ENCODE measurements at places on chromosomes 4 and X.

DNA sequence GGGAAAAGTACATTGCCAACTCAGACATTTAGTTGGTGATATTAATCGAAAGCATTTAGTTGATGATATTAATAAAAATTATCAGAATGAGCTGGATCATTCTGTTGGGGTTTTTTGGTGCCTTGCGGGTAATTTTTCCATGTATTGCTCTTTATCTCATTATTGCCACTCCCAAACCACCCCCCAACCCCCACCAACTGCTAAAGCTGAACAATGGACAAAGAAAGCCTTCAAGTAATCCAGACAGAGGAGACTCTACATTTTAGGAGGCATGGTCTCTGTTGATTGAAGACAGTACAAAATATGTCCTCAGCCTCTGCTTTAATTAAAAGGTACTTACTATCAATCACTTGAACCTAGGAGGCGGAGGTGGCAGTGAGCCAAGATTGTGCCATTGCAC is 22.5 kb downstream of the PDK3 start:
- no peak overlapping the region for H3K27ac ChIP-seq
- no peaks in the 10 kb centered on the region for H3K36me3 ChIP-seq
- H3K27me3 ChIP-seq = peaks cover 5% of the 10 kb centered on the region
- H3K4me3 ChIP-seq = no peak overlapping the region
- H3K4me1 ChIP-seq = no peaks in the 10 kb centered on the region

GRCh38 chrX:111661241-111661640 is 19.7 kb upstream of the ALG13 start:
- no peaks in the 10 kb centered on the region for H3K4me1 ChIP-seq
- DNase-seq = no peak
- H3K27me3 ChIP-seq = no peaks in the 10 kb centered on the region
- H3K27ac ChIP-seq = no peak overlapping the region
- H3K4me3 ChIP-seq = no peak overlapping the region

DNA sequence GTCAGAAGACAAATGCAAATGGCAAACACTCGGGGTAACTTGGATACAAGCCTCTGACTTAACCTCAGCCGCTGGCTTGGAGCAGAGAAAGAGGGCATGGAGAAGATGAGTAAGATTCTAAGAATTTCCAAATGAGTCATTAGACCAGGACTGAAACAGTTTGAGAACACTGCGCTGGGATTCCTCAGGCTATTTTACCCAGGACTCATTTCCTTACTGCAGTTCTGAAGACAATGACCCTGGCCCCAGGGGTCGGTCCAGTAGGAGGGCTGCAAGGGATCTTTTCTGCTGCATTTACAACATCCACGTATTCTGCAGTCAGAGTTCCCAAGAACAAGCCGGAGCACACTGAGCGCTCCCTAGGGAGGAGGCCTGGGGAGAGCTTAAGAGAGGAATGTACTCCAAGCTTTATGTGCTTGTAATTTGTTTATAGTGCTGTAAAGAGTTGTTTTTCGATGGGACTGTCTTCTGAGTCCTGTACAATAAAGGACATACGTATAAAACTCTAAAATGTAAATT is 27.3 kb upstream of the SORBS2 start:
- DNase-seq = no peak
- no peaks in the 10 kb centered on the region for H3K4me1 ChIP-seq
- H3K36me3 ChIP-seq = no peaks in the 10 kb centered on the region
- no peak overlapping the region for H3K27ac ChIP-seq

DNA sequence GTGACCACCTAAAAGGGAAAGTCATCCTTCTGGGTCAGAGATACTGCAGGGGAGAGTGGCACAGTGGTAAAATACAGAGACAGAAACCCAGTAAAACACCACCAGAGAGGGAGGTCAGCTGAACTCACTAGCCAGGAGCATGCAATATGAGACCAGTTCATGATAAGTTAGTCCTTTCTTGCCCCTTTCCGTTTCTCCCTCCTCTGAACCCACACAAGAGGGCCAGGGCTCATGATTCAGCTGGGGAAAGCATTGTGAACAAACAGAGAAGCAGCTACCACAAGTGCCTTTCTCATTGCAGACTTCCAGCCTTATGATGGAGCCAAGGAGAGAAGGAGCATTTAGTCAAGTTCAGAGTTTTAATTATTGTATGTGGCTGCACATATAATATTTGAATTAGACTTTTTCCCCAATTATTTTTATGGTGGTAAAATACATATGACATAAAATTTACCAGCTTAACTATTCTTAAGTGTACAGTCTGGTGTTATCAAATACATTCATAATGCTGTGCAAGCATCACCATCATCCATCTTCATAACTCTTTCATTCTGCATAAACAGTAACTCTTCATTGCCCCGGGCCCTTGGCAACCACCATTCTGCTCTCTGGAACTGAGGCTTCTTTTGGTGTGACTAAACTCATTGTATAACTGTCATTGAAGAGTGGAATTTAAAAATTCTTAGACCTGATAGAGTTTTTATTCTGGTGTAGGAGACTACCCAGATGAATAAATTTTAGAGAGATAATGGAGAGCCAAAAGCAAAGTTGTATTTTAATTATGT is 114.6 kb downstream of the DDIT4L start:
- H3K27ac ChIP-seq = no peak overlapping the region
- no peaks in the 10 kb centered on the region for H3K4me1 ChIP-seq
- H3K36me3 ChIP-seq = no peaks in the 10 kb centered on the region
- H3K27me3 ChIP-seq = no peaks in the 10 kb centered on the region

- no peaks in the 10 kb centered on the region for H3K36me3 ChIP-seq
- H3K4me3 ChIP-seq = no peak overlapping the region
- no peak for DNase-seq
- no peaks in the 10 kb centered on the region for H3K27me3 ChIP-seq
- H3K27ac ChIP-seq = no peak overlapping the region
These were observed 18.4 kb upstream of the ACE2 start for GRCh38 chrX:15619053-15619755.

DNA sequence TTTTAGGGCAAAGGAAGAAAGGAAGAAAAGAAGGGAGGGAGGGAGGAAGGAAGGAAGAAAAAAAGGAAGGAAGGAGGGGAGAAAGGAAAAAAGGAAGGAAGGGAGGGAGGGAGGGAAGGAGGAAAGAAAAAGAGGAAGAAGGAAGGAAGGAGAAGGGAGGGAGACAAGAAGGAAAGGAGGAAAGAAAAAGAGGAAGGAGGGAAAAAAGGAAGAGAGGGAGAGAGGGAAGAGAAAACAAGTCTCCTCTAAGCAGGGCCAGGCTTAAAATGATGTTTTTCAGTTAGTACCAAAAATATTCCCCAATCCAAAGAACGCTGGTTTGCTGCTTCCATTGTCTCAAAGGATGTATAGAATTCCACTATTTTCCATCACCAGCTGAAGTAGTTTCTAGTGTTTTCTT is 2.0 kb downstream of the TIGD4 start:
- no peak overlapping the region for H3K27ac ChIP-seq
- H3K27me3 ChIP-seq = no peaks in the 10 kb centered on the region
- H3K4me1 ChIP-seq = peaks cover 5% of the 10 kb centered on the region
- H3K36me3 ChIP-seq = no peaks in the 10 kb centered on the region
- no peak overlapping the region for H3K4me3 ChIP-seq

GRCh38 chr4:146960634-146961033 is 15.0 kb upstream of the TTC29 start:
- H3K4me1 ChIP-seq = no peaks in the 10 kb centered on the region
- no peak for DNase-seq
- no peak overlapping the region for H3K27ac ChIP-seq
- no peaks in the 10 kb centered on the region for H3K36me3 ChIP-seq
- no peaks in the 10 kb centered on the region for H3K27me3 ChIP-seq

DNA sequence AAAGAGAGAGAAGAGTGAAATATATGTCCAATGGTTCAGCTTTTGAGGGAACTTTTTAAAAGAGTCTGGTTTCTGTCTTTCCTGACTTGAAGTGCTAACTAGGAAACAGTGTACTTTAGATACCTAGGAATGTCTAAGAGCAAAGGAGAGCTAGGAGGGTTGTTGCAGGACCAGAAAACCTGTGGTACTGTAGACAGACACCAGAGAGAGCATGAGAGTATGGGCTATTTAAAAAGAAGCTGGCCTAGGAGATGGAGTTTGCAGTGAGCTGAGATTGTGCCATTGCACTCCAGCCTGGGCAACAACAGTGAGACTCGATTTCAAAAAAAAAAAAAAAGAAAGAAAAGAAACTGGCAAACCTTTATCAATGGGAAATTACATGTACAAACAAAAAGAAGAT is 223.9 kb downstream of the FAT4 start:
- H3K4me3 ChIP-seq = no peak overlapping the region
- H3K27ac ChIP-seq = no peak overlapping the region
- H3K36me3 ChIP-seq = no peaks in the 10 kb centered on the region
- DNase-seq = no peak
- no peaks in the 10 kb centered on the region for H3K4me1 ChIP-seq

DNA sequence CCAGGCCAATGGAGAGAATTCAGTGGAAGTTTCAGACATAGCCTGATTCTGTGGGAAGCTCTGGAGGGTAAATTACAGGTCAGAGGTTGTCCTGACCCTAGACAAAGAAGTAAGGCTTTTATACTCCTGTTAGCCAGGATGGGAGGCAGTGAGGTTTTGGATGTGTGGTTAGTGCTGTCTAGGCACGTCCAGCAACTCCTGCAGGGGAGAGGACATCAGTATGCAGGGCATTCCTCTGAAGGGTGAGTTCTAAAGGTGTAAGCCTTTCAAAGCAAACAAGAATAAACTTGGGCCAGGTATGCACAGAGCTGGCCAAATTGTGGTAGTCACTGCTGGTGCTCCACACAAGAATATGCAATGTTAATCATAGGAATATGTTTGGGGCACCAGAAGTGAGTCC is 562.5 kb downstream of the CCSER1 start:
- no peaks in the 10 kb centered on the region for H3K36me3 ChIP-seq
- no peaks in the 10 kb centered on the region for H3K27me3 ChIP-seq
- no peak overlapping the region for H3K27ac ChIP-seq
- H3K4me3 ChIP-seq = no peak overlapping the region
- DNase-seq = no peak

DNA sequence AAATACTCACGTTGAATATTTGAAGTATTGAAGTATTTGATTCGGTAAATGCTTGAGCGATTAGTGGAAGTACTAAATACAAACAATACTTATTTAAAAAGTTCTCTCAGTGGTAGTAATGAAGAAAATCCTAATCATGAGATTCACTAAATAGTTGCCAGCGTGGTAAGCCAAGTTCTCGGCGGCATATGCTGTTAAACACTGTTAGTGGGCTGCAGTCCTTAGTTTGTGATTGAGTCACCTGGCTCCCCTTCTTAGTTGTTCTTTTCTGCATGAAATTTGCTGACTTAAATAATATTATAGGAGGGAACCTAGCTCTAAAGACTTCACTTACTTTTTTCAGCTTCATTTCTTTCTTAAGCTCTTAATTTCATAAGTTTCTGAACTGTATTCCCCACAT is 51.4 kb downstream of the STIM2 start:
- H3K4me3 ChIP-seq = no peak overlapping the region
- peaks cover 5% of the 10 kb centered on the region for H3K4me1 ChIP-seq
- no peak overlapping the region for H3K27ac ChIP-seq
- no peaks in the 10 kb centered on the region for H3K36me3 ChIP-seq
- no peaks in the 10 kb centered on the region for H3K27me3 ChIP-seq

- no peaks in the 10 kb centered on the region for H3K36me3 ChIP-seq
- H3K4me1 ChIP-seq = no peaks in the 10 kb centered on the region
- H3K4me3 ChIP-seq = no peak overlapping the region
These were observed 227.3 kb upstream of the CENPE start for GRCh38 chr4:103425406-103425805.

GRCh38 chr4:7001271-7001670 is 41.9 kb upstream of the TADA2B start:
- no peaks in the 10 kb centered on the region for H3K27me3 ChIP-seq
- DNase-seq = no peak
- peaks cover 89% of the 10 kb centered on the region for H3K36me3 ChIP-seq

DNA sequence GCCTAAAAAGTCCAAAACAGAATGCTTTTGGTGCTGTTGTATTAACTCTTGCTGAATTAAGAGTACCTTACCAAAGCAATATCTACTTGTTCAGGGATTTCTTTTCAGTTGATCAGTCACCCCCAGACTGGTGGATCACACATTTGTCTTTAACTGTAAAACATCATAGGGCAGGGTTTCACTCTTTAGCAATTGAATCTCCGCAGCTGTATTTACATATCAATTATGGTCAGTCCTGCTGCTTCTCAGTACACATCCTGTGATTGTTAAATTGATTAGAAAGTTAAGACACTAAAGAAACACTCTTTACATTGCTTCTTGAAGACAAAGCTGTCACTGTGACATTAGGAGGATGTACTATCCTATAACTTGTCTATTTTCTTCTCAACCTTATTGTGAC is 277.1 kb upstream of the ADGRL3 start:
- no peaks in the 10 kb centered on the region for H3K27me3 ChIP-seq
- H3K4me1 ChIP-seq = no peaks in the 10 kb centered on the region
- H3K4me3 ChIP-seq = no peak overlapping the region
- no peaks in the 10 kb centered on the region for H3K36me3 ChIP-seq
- H3K27ac ChIP-seq = no peak overlapping the region

DNA sequence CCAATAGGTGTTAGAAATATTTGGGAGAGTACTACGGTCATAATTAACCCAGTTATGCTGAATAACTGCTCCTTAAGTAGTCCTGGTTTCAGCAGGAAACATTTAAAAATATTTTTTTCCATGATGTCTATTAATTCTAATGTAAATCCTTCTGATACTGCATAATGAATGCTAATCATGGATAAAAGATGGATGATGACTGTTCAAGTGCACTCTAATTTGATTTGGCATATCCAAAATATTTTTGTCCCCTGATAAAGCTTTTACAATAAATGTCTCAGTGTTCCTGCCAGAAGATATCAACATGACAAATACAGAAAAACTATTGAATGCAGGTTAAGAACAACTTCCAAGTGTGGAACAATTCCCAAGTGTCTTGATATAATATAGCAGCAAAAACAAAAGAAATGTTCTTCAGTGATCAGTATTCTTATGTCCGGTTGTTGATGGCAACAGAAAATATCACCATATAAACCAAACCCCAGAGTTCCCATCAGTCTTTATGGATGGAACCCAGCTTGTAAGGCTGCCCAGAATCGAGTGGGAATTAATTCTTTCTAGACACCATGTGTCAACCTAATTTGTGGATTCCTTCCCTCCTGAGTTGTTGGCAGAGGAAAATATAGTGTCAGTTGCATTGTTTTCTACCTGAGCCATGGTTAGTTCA is 205.4 kb upstream of the GK2 start:
- no peaks in the 10 kb centered on the region for H3K4me1 ChIP-seq
- DNase-seq = no peak
- H3K27me3 ChIP-seq = no peaks in the 10 kb centered on the region
- H3K4me3 ChIP-seq = no peak overlapping the region
- no peak overlapping the region for H3K27ac ChIP-seq

GRCh38 chr4:183499801-183500200 is 5.1 kb upstream of the ING2 start:
- no peak overlapping the region for H3K4me3 ChIP-seq
- DNase-seq = no peak
- no peaks in the 10 kb centered on the region for H3K36me3 ChIP-seq
- no peak overlapping the region for H3K27ac ChIP-seq

DNA sequence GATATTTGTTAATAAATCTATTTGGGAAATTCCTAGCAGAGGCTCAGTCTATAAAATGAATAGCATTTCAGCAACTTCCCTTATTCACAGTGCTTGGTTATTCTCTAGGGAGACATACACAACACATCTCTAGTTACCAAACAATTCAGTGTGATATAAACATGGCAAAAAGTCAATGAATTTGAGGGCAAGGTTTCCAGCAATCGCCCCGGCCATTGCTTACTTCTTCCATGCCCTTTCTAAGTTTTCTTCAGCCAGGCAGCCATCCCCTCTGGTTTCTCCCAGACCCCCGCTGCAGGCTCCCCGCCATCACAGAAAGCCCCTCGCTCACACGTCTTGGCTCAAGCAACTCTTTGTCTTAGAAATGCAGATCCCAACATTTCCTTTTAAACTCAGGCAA is 4.4 kb downstream of the TLR7 start:
- no peak overlapping the region for H3K4me3 ChIP-seq
- H3K36me3 ChIP-seq = no peaks in the 10 kb centered on the region
- no peak overlapping the region for H3K27ac ChIP-seq
- no peak for DNase-seq
- H3K4me1 ChIP-seq = no peaks in the 10 kb centered on the region

Measured in K562 (cell line).